ENCODE measurements at places on chromosomes 3 and 15.

- DNase-seq, result no peak
Measured at GRCh38 chr3:12638105-12638504, 25.8 kb downstream of the RAF1 start.

GRCh38 chr3:20054549-20054987 is 14.3 kb downstream of the KAT2B start:
- no peak for DNase-seq

- peak; percentile 15 for DNase-seq
Measured at GRCh38 chr15:67105065-67105951, 39.9 kb downstream of the SMAD3 start.

DNA sequence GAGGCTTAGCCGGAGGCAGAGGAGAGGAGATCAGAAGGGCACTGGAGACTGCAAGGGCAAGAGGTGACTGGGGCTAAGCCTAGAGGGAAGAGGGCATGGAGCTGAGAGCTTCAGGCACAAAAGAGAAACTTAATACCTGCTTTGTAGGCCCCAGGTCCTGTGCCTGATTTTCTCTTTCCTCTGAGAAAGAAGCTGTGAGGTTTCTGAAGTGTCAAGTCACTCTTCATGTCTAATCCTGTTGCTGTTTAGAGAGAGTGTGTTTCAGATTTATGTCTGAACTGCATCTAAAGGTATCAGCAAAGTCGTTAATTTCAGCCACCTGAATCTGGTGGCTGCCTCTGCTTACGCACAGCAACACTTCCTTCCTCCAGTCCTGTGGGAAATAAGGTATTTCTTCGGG is 106.9 kb upstream of the RNU6-1 start:
- DNase-seq, result no peak

DNA sequence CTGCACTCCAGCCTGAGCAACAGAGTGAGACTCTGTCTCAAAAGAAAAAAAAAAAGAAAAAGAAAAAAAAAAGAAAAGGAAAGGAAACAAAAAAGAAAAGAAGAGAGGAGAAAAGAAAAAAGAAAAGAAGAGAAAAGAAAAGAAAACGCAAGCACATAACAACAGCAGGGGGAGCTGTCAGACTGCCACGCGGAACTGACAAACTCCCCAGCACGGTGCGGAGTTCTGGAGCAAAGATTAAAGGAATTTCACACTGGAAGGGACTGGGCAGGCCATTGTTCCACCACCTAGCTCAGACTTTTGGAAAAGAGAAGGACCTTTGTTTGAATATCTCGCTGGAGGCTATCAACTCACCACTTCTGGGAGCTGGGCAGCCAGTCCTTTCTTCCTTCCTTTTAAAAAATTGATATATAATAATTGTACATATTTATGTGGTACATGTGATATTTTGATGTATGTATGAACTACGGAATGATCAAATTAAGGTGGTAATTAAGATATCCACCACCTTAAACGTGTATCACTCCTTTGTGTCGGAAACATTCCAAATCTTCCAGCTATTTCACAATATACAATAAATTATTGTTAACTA is 40.5 kb downstream of the DPPA2 start:
- peak; percentile 55 for DNase-seq

DNA sequence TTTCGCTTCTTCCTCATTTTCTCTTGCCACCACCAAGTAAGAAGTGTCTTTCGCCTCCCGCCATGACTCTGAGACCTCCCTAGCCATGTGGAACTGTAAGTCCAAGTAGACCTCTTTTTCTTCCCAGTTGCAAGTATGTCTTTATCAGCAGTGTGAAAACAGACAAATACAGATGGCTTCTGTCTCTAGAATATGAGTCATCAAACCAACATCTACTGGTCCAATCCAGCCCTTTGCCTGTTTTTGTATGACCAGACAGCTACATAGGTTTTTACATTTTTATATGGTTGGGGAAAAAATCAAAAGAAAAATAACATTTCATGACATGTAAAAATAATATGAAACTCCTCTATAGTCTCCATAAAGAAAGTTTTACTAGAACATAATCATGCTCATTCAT is 118.7 kb upstream of the PTPRG start:
- no peak for DNase-seq

DNA sequence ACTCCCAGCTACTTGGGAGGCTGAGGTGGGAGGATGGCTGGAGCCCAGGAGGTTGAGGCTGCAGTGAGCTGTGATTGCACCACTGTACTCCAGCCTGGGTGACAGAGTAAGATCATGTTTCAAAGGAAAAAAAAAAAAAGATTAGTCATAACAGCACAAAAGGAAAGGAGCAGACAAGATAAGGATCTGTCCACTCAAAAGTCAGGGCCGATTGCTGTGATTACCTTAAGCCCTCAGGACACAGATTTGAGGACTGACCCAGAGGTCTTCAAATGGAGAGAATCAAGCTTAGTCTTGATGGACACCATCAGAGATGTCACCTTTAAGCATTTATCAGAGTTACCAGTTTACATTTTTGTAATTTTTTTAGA is 23.9 kb upstream of the HEG1 start:
- DNase-seq, result no peak

- DNase-seq, result no peak
Measured at GRCh38 chr15:88657326-88658069, 18.7 kb downstream of the ISG20 start.

DNA sequence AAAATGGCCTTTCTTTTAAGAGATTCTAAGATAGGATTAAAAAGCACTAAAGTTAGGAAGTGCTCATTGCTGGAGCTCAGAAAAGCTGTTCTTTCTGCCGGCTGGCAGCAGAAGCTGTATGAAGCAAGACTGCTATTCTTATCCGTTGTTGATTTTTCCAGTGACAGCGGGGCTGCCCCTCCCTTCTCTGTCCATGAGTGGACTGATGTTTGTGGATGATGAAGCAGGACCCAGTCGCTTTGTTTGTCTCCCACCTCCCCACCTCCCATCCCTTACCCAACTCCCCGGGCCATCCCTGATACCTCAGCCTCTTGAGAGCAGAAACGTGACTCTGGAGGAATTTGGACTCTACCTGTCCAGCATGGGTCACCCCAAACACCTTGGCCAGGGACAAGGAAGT is 10.3 kb upstream of the MUSTN1 start:
- no peak for DNase-seq

- no peak for DNase-seq
Measured at GRCh38 chr3:145865399-145866018, 295.5 kb downstream of the PLOD2 start.

- DNase-seq, result no peak
Measured at GRCh38 chr15:65632780-65633375, 11.1 kb downstream of the SLC24A1 start.

- DNase-seq, result no peak
Measured at GRCh38 chr3:61637088-61638051, 76.0 kb downstream of the PTPRG start.

- DNase-seq, result no peak
Measured at GRCh38 chr3:158659454-158660237, 12.8 kb downstream of the LXN start.

GRCh38 chr15:64099379-64099778 is 3.6 kb downstream of the SNX1 start:
- no peak for DNase-seq

GRCh38 chr3:29286478-29287240 is 5.8 kb downstream of the RBMS3 start:
- no peak for DNase-seq

DNA sequence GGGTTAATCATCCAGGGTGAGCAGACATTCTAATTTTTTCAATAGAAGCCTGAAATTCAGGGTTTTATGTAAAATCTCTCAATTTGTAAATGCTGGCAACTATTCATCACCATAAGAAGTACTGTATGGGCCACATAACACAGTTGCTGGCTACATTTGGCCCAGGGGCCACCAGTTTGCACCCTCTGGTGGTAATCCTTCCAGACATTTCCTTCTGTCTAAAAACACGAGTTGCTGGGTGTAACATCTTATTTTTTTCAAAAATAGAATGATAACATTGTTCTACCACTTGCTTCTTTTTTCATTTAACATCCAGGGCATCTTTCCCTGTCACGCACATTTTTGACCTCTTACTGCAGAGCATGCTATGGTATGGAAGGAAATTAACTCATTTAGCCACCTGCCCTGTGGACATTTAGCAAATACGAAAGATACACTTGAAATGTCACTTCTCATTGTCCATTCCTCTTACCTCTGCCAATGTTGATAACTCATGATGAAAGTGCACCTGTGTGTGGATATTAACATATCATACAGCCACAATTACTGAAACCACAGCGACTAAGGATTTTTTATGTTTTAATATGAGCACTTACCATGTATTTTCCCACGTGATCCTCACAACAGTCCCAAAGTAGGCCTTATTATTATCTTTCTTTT is 117.5 kb upstream of the ARHGEF3 start:
- no peak for DNase-seq
